ENCODE measurements at places on chromosomes 1 and 21.

- no peak for DNase-seq
Measured at GRCh38 chr1:200150721-200151120, 123.2 kb downstream of the NR5A2 start.

DNA sequence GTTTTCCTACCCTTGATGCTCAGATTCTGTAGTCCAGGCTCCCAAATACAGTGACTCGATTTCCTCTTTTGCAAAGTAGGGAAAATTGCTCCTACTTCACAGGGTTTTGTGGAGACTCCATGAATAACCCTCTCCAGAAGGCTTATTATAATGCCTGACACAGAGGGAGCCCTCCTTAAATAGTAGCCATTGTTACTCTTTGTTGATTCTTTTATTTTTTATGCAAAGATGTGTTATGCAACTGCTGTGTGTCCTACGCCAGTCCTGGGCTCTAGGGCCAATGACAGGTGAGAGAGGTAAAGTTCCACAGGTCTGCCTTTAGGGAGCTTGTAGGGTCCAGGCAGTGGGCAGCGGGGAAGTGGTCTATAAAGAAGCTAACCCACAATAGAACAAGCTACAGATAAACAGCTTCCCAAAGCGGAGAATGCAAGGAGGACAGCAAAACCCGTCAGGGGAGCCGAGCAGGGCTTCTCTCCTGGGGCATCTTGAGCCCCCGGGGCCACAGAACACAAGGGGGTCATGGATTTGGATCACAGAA is 1.5 kb downstream of the AADACL3 start:
- no peak for DNase-seq

GRCh38 chr1:1956101-1956500 is 37.0 kb upstream of the TMEM52 start:
- DNase-seq: no peak

DNA sequence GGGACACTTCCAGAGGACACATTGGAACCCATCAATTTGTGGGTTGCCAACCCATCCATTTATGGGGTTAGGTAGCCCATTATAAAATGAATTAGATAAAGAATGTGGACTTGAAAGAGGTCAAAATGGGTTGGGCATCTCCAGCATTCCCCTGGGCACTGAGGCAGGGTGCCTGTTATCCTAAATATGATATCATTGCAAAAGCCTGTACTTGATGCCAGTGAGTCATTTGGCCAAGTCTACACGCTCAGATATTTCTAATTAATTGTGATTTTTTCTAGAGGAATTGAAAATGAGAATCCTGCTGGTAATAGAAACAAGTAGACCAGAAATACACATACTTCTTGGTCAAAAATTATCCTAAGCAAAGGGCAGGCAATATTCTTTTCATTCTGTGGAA is 21.9 kb upstream of the NBL1 start:
- no peak for DNase-seq

GRCh38 chr1:150549496-150550221 is 451 bp downstream of the ADAMTSL4 start:
- no peak for DNase-seq

- DNase-seq: no peak
Measured at GRCh38 chr1:80769208-80769750, 1031.5 kb upstream of the ADGRL2 start.

DNA sequence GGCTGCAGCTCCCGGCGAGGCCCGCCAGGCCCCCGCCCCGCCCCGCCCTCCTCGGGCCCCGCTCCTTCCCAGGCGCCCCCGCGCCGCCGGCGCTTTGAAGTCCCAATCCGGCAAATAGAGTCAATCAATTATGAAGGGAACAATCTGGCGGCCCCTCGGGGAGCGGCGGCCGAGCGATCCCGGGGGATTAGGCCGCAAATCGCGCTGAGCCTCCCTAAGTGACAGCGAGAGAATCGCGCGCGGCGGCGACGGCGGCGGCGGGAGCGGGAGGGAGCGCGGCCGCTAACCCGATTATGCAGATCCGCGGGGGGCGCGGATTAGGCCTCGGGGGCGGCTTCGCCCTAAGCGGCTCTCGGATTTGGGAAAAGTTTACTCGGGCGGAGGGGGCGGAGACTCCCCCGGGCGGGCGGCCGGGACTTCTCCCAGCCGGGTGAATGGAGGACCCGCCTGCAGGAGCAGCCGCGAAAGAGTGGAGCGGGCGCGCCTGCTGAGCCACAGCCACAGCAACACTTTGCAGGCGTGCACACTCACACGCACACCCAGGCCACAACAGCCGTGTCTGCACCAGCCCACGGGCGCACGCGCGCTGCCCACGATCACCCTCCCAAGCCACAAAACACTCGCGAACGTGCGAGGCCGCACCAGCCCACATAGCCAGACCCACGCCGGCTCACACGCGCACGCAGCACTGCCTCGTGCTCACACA is 23.0 kb upstream of the DMBX1 start:
- DNase-seq: no peak

- no peak for DNase-seq
Measured at GRCh38 chr1:54811066-54811465, 9.9 kb upstream of the TTC22 start.

GRCh38 chr1:109616391-109616790 is 3.0 kb downstream of the GNAT2 start:
- no peak for DNase-seq

DNA sequence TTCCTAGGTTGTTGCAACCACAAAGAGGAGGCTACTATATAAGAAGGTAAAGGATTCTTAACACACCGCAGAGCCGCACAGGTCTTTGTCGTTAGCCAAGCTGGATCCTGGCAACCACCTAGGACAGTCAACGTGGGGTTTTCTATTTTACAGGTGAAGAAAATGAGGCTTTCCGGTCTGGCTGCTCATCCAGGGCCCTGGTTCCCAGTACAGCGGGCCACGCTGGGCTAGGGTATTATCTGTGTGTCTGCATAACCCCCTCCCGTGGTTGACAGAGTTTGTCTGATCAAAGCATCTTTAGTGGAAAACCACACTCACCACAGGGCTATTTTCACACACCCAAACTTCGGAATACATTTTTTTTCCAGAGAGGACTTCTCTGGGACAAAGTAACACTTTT is 39.0 kb upstream of the PDE9A start:
- DNase-seq: no peak

- DNase-seq: no peak
Measured at GRCh38 chr1:191695865-191696264, 462.4 kb upstream of the RGS18 start.

- DNase-seq: no peak
Measured at GRCh38 chr1:12475101-12475500, 142.9 kb downstream of the DHRS3 start.

DNA sequence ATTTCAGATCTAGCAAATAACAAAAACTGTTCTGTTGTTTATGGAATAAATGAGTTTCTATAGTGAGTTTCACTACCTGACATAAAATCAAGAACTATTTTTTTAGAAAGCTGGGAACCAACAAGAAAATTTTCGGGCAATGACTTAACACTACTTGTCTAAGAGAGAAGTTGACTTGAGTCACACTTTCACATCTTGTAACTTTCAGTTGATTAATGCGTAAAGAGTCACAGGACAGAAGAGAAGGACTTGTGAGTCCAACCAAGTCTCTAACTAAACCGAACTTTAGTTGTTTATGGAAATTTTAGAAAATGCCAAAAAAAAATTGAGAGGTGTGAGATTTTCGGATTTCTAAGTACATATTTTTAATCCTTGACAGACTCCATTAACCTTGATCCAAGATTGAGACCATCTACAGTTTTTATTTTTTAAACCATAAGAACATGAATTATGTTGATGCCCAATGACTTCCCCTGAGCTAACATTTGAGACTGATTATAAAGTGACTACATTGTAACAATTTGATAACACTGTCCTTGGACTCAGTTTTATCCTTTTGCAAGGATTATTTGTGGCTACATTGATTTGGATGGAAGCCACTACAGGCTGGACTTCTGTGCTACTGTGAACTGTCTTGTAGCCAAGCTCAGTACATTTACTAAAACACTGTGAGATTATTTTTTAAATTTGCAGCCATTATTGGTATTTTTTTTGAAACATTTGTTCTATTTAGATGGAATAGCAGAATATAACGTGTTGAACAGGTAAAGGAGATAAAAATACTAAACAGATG is 284.0 kb downstream of the PTPRC start:
- DNase-seq: no peak

DNA sequence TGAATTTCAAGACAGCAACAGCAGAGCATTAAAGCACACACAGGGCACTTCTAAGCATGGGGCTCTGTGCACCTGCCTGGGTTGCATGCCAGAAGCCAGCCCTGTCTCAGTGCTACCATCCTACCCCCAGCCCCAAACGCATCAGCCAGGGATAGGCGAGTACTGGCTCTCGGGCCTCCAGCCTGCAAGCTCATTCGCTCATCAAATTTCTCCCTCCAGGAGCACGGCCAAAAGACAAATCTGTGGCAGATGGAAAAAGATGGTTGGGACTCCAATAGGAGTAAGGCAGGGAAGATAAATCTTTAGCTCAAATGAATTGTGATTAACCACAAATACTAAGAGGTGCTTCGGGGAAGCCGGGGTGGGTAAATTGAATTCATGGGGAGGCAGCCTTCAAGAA is 189.6 kb downstream of the KAZN start:
- no peak for DNase-seq

DNA sequence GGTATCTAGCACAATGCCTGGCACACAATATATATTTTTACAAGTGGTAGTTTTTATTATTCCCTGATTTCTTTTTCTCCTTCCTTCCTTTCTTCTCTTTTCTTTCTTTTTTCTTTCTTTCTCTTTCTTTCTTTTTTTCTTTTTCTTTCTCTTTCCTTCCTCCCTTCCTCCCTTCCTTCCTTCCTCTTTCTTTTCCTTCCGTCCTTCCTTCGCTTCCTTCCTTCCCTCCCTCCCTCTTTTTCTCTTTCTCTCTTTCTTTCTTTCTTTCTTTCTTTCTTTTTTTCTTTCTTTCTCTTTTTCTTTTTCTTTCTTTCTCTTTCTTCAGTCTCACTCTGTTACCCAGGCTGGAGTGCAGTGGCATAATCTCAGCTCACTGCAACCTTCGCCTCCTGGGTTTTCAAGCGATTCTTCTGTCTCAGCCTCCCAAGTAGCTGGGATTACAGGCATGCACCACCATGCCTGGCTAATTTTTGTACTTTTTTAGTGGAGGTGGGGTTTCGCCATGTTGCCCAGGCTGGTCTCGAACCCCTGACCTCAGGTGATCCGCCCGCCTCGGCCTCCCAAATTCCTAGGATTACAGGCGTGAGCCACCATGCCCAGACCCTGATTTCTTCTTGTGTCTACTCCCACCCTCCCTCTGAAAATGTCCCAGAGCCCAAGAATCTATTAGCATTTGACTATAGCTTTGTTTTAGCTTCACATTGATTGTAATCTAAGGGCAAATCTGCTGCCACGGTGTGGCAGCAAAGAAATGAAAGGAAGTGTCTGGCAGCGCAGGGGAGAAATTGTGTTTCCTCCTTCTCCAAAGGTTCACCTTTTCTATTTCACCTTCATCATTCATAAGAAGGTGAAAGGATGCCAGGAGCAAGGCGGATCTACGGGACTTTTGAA is 19.9 kb upstream of the ABCB10 start:
- DNase-seq: no peak

DNA sequence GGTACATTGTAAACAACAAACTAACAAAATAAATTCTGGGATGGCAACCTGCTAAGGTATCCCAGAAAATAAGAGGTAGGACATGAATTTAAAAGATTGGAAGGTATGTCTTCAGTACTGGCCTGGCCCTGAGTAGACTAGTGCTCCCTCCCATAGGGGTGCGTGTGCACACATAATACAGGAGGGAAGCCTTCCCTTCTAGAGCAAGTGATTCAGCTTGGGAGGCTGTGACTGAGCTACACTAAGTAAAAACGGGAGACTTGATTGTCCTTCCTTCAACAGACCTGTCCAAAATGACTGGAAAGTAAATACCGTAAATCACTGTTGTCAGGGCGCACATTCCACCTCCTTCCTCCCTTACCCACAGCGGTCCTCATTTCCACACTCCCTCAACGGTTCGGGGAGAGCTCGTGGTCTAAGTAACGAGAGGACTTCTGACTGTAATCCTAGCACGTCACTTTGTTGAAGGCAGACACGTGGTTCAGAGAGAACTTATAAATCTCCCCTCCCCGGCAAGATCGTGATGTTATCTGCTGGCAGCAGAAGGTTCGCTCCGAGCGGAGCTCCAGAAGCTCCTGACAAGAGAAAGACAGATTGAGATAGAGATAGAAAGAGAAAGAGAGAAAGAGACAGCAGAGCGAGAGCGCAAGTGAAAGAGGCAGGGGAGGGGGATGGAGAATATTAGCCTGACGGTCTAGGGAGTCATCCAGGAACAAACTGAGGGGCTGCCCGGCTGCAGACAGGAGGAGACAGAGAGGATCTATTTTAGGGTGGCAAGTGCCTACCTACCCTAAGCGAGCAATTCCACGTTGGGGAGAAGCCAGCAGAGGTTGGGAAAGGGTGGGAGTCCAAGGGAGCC is at the start of gene TGFB2:
Gene TGFB2 (plus strand): TSS at position 523 of the 859 bp plus-strand sequence. CDS start 1,366 bp downstream, outside the sequence.
- no peak for DNase-seq

- DNase-seq: no peak
Measured at GRCh38 chr1:20355828-20356735, 65.4 kb downstream of the VWA5B1 start.

DNA sequence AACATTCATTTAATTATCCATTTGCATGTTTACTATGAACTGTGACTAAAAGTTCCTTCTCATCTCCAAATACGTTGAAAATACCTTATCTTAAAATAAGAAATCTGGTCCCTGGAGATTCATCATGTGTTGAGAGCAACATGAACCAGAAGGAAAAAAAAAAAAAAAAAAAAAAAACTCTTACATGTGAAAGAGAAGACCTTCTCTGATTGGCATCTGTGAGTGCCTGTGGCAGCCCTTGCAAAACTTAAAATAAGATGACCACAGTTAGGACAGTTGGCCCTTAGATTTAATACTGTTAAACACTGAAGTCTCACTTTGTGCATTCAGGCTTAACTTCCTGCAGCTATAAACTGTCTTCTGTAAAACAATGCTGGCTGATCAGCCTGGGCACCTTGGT is 1395.2 kb upstream of the ADGRL4 start:
- DNase-seq: no peak

- no peak for DNase-seq
Measured at GRCh38 chr1:160346958-160347357, 3.8 kb downstream of the NCSTN start.

DNA sequence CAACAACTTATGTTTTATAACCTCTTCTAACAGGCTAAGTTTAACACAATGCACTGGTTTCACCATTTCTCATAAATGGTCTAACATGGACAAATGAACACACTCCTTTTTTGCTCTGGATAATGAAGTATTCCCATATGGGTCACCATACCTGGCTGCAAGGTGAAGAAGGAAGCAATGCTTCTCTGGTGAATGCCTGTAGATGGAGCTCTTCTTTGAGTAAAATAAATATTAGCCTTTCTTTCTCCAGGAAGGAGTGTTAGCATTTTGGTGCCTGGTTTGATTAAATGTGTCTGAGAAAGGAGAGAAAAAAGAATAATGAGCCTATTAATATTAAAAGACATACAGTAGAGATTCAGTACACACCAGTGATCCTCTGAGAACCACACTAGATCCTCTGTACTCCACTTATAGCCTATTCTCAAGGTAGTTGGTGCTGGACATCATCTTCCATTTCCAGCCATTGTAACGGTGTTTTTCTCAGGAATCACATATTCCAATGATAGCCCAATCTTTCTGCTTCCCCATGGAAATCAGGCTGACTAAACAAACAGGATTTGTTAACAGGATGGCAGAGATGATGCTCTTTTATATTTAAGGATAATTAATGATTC is 17.6 kb downstream of the MTFR1L start:
- no peak for DNase-seq
